Bone marrow (tissue), 2 donors: ENCODE measurements at places on chromosomes 1 and 21.
A peak's percentile ranks its signal among the peaks of the same experiment; 100 is the strongest.

- no peak for DNase-seq
Observed at GRCh38 chr1:222454782-222455181, 93.1 kb downstream of the HHIPL2 start.

GRCh38 chr1:161192476-161193465, 6.1 kb downstream of the ADAMTS4 start:
- peak; percentile 77 for DNase-seq

GRCh38 chr1:165869343-165869742, 41.9 kb downstream of the UCK2 start:
- DNase-seq = no peak

DNA sequence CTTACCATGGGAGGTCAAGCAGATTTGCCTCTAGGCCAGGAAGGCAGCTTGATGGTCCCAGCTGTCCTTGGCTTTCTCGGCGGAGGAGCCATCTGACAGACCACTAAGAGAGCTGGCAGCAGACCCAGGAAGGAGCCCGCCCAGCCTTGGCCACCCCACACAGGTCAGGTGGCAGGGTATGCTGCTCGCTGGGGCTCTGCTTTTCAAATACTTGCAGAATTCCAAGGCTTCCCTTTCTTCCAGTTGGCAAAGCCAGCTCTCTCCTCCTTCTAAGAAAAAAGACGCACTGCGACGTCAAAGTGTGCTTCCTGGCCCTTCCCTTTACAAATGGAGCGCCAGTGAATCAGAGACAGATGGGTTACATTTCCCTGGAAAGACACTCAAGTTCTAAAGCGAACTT, 229.4 kb downstream of the CACNA1E start:
- no peak for DNase-seq

DNA sequence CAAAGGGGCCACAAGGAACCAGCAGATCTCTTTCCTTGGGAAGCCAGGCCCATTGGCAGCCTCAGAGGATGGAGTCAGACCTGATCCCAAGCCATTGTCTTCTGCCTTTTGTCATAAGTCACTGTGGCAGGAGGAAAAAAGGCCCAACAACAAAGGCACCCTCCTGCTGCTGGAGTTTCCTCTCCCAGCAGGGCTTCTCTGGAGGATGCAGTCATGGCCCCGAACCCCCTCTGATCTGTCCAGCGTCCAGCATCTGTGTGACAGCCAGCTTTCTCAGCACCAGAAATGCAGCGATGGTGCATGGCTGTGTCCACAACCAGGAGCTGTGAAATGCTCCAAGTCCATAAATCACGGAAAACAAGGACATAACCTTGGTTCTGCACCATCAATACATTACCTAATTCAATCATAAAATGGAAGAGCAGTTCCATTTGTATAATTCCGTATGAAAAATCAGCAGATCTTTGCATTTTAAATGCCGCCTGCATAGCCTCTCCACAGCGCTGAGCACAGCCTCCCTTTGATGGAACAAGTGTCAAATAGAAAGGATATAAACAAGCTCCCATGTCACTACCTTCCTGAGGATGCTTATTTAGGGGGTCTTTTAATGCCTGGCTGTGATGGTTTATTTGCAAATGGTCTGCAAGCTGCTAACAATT, 30.6 kb downstream of the AJAP1 start:
- DNase-seq = no peak

DNA sequence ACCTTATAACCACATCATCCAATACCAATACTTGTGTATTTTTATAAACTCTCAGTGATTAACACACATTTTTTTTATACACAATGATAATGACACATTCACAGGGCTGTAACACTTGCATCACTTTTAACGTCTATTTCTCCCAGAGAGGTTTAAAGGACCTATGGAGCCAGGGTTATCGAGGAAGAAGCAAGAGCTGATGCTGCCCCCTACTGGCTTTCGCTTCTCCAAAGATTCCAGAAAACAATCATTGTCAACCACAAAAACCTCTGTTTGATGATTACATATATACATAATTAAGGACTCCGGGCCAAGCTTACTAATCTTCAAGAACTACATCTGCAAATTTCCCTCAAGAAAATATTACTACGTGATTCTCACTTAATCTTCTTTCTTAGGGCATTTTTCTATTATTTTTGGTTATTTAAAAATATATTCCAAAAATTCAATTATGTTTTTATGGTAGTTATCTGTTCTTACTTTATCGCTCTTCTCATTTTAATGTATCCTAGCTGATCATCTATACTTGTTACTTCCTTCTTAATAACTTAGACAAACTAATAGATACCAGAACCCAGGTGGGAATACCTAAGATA, 214.5 kb downstream of the VAV3 start:
- no peak for DNase-seq

- DNase-seq = peak; percentile 54
Observed at GRCh38 chr21:34367320-34367935, 3.6 kb downstream of the KCNE2 start.

DNA sequence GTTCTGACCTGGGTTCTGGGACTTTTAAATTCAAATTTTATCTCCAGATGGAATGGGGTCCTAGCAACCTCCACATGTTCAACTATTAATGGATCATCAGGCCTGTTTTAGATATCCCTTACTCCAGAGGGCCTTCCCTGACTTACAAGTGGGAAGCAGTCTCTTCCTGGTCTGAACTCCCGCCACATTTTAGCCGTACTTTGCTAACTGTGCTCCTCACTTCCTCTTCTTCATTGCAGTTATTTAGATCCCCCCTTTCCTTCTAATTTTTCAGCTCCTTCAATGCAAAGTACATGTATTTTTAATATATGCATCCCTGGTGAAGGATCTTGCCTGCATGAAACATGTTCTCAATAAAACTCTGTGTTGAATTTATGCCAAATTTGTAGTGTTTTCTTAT, 3.7 kb downstream of the CD1A start:
- DNase-seq = no peak

DNA sequence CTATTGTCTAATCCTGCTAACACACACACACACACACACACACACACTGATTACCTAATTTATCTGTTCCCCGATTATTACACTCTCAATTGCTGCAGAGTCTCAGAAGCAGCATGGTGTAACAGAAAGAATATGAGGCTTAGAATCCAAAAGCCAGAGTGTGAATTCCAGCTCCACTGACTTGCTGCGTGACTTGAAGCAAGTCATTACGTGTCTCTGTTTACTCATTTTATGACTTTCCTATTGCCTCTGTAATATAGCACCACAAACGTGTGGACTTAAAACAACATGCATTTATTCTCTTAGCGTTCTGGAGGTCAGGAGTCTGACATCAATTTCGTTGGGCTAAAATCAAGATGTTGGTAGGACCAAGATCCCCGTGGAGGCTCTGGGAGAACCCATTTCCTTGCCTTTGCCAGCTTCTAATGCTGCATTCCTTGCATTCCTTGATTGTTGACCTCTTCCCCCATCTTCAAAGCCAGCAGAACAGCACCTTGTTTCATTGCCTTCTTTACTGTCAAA, 55.9 kb upstream of the ATP5PO start:
- no peak for DNase-seq

GRCh38 chr1:183636334-183636682, 725 bp upstream of the ARPC5 start:
- no peak for DNase-seq

- DNase-seq = no peak
Observed at GRCh38 chr21:28268685-28269084, 724.0 kb downstream of the LTN1 start.

DNA sequence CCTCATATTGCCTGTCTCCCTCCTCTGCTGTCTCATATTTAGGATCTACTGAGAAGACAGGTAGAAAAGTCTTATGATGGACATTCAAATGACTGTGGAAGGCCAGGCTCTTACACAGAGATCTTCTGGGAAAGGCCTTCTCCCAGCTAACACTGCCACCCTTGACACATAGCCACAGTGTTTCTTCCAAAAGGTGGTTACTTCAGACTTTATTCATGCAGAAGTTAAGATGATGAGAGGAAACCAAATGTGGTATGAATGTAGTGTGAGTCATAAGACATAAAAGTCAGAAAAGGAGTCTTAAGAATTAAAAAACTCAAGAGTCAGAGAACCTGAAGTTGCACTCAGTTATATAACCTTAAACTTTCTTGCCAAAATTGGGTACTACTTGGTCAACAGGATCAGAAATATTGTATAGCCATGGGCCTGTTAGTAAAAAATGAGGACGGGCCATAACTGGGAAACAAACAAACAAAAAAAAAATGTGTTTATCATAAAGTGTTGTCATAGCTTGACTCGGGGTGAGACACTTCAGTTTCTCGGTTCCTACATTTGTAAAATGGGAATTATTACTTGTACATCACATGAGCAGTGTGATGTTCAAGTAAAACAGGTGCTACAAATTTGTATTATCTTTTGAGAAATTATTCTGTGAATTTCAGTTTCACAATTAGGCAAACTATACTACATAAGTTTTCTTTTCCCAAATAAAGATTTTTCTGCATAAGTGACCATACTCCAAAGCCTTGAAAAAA, 1.2 kb upstream of the DENND1B start:
- DNase-seq = no peak

DNA sequence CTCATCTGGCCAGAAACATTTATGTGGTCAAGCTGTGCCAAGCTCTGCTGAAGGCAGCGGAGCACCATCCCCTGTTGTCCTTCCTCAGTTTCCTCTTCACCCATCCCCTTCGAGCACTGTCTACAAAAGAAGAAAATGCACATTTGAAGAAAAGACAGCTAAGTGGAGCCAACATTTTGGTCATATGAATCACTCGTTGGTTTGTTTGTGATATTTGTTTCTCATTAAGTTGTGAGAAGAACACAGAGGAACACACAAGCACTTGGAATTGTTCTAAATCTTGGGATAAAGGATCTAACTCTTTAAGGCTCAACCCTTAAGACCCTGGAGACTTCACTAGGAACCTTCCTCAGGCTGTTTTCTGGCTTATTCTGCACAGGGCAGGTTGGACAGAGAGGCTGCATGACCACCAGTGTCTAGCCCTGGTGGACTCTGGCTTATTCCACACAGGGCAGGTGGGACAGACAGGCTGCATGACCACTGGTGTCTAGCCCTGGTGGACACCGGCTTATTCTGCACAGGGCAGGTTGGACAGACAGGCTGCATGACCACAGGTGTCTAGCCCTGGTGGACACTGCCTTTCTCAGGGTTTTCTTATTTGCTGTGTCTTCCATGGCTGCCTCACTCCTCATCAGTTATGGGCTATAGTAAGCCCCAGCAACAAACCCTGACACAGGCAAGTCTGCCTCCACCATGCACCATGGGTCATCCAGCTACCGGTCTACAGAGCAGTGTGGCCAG, 35.3 kb upstream of the COL6A2 start:
- DNase-seq = no peak

DNA sequence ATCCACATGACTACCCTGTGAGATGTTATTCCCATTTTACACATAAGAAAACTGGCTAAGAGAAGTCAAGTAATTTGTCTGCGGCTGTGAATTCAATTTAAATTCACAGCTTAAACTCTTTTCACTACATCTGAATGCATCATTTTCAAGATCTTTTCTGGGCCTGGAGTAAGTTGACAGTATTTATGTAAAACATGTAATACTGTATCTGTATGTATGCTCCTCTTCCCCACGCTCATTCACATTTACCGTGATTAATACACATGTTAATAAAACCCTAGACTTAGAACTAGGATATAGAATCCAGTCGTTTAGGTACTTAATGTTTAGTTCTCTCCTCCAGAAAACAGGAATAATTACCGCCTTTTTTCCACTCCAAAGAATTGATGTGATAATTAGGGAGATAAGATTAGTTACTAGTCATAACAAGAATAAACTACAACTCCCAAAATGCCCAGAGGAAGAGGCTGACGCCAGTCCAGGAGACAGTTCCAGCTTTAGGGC, 442 bp upstream of the PPP1R12B start:
- DNase-seq = no peak

DNA sequence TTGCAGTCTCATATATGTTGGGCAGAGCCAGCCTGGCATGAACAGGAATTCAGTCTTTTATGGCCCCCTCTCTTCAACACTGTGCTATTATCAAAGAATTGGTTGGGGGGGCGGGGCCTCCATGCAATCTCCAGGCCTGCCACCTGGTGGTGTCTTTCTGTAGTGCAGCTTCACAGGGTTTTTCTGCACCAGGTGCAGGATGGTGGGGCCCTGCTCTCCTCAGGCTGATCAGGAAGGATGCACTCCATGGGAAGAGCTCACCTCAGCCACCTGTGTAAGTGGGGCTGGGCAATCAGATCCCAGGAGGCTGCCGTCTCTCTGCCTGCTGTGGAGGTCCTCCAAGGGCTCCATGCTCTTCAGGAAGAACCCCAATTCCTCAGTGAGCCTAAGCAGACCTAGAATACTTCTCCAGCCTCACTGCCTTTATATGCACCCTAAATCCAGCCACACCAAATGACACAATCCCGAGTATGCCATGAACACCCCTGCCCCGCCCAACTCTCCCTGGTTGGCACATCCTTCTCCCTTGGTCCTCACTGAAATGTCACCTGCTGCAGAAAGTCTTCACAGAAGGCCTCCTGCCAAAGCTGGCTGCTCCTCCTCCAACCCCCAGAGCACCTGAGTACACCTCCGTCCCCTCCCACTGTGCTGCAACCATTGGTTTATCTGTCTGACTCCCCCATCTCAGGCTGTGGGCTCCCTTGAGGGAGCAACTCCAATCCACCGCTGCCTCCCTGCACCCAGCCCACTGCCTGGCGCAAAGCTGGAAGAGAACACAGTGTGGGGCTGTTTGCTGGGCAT, 16.5 kb downstream of the STK40 start:
- peak; percentile 45 for DNase-seq

DNA sequence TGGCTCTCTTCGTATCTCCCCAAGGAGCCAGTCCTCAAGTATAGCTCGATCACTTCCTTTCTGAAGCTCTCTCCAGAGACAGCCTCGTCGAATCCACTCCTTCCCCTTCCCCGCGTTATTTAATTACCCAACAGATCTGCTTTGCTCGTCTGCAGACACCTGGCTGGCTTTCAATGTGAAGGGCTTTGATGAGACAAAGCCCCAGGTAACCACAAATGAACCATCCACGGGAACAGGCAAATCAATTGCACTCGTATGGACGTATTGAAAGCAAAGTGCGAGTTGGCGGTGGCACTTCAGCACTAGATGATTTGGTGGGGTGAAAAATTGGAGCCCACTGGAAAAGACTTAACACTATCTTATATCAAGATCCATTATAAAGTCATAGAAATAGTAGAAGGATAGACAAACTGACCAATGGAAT, 364 bp upstream of the BCAR3 start:
- DNase-seq = no peak

- DNase-seq = no peak
Observed at GRCh38 chr1:234208791-234209190, 164.5 kb upstream of the COA6 start.

- DNase-seq = no peak
Observed at GRCh38 chr1:158836038-158836437, 4.9 kb downstream of the MNDA start.

DNA sequence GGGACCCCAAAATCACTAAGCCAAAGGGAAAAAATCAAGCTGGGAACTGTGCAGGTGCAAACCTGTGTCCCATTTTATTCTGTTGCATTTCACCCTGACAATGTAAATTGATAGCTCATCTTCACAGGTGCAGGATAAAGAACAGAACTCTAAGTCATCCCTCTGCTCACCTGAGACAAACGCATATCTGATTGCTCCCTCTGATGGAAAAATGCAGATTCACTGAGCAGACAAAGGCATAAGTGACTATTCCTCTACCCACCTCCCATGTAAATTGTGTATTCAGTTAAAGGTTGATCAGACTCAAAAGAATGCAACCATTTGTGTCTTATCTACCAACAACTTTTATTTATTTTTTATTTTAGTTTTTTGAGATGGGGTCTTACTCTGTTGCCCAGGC, 644.2 kb downstream of the PTPRU start:
- DNase-seq = no peak
